ENCODE measurements at places on chromosomes 7 and 10. TPM values are rescaled to one million over a fixed set of nuclear protein-coding genes. Genes with fewer than 3 reads are reported as not detected.

The CFAP43 gene
- total RNA-seq = 0.49 TPM

The NODAL gene
- not detected for total RNA-seq

The HOXA6 gene
- 4.3 TPM for total RNA-seq

The BRAT1 gene
- total RNA-seq = 20.0 TPM

The ARHGAP19 gene
- total RNA-seq = 4.2 TPM

The DGKI gene
- 2.2 TPM for total RNA-seq

The CYP3A4 gene
- total RNA-seq = not detected

The ADAM22 gene
- total RNA-seq = 2.1 TPM

The KLHL7 gene
- 27.8 TPM for total RNA-seq

The SLC18A3 gene
- total RNA-seq = 2.5 TPM

The CLEC2L gene
- not detected for total RNA-seq

The FMC1 gene
- total RNA-seq = 16.6 TPM

The RGR gene
- not detected for total RNA-seq

The CYP2W1 gene
- total RNA-seq = not detected

The HTR5A gene
- not detected for total RNA-seq

The KMT2C gene
- 75.6 TPM for total RNA-seq

The CHCHD1 gene
- 32.8 TPM for total RNA-seq

The MOGAT3 gene
- not detected for total RNA-seq

The ANKRD30A gene
- not detected for total RNA-seq

The RELN gene
- 3.5 TPM for total RNA-seq

The WDR86 gene
- 15.3 TPM for total RNA-seq

The C10orf67 gene
- not detected for total RNA-seq

The STOX1 gene
- 2.9 TPM for total RNA-seq

The SH2B2 gene
- total RNA-seq = 1.1 TPM

The GRID1 gene
- 1.1 TPM for total RNA-seq

The NPY4R gene
- total RNA-seq = 3.3 TPM

The NRCAM gene
- 1.8 TPM for total RNA-seq

The ZEB1 gene
- total RNA-seq = 254 TPM

The NPTX2 gene
- total RNA-seq = 8.1 TPM

The C7orf57 gene
- not detected for total RNA-seq

The LLCFC1 gene
- not detected for total RNA-seq

The PRPS1L1 gene
- not detected for total RNA-seq

The SLC26A5 gene
- total RNA-seq = 0.54 TPM

The TMEM213 gene
- not detected for total RNA-seq

The CLDN15 gene
- 2.9 TPM for total RNA-seq

The SCD gene
- 11.4 TPM for total RNA-seq

The LEP gene
- total RNA-seq = 1.4 TPM

The ANLN gene
- total RNA-seq = 3.7 TPM

The PRR15 gene
- 0.27 TPM for total RNA-seq

The CHCHD2 gene
- 438 TPM for total RNA-seq

The NPC1L1 gene
- 0.33 TPM for total RNA-seq

The BTBD16 gene
- 0.55 TPM for total RNA-seq

The ZNF804B gene
- total RNA-seq = 0.28 TPM

The ZNF37A gene
- total RNA-seq = 24.4 TPM

The LOXL4 gene
- total RNA-seq = 12.2 TPM

The MLXIPL gene
- total RNA-seq = 14.4 TPM

Measured in sigmoid colon (tissue), 7 donors.